Inflammatory macrophage treated with lipopolysaccharide for 4 hours (primary cell): ENCODE measurements at places on chromosomes 7 and 10.

- no peak for DNase-seq
Observed at GRCh38 chr10:128429835-128430513, 303.8 kb upstream of the MKI67 start.

DNA sequence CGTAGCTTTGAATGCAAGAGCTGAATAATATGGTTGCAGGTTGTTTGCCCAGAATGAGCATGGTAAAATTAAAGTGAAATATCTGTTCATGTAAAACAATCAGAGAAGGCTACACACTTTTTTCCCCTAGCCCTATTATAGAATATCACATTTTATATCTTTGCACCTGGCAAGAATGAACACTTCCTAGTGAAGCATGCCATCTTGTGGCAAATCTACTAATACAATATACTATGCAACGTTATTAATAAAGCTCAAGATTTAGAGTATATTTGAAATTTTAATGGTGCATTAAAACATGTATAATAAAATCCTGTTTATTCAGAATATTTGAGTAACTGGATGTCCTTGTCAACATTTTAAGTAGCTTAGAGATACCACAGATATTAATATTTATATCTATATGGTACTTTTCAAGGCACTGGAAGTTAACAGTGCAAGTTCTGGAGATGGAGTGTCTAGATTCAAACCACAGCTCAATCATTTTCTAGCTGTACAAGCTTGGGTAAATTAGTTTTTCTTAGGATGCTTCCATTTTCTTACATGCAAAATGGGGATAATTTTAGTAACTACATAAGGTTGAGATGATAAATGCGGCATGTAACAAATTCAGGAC lies 643.1 kb upstream of the SEMA3D start:
- no peak for DNase-seq

DNA sequence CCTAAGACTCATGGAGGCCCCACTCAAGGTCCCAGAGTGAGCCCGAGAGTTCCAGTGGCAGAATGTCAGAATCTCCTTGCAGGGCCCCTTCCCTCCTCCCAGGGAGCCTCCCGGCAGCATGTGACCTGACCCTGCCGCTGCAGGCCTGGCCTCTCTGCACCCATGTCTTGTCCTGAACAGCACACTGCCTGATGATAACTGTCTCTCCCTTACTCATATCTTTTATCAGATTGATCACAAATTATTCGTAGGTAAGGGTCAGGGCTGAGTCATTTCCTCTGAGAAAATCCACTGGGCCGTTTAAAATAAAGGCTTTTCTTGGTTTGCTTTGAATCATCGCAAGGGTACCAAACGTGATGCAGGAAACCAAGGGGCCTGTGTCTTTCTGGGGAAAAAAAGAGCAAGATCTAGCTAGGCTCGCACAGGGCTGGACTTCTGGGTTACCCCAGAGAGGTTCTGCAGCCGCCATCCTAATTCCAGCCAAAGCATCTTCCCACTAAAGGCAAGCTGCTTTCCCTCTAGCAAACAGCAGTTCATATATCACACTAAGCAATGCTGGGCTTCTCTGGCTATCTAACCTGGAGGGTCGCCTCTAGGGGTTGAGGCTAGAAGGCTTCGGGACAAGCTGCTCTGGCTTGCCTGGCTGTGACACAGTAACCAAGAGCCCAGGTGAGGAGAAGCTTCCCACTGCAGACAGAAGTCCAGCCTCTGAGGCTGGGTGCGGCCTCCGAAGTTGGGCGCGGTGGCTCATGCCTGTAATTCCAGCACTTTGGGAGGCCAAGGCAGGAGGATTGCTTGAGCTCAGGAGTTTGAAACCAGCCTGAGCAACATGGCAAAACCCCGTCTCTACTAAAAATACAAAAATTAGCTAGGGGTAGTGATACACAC lies 104.9 kb downstream of the SPDYE5 start:
- DNase-seq: no peak

GRCh38 chr10:42646687-42647640 lies 8.6 kb upstream of the ZNF33B start:
- no peak for DNase-seq

- DNase-seq: peak; percentile 1
Observed at GRCh38 chr10:128274938-128275337, 148.7 kb upstream of the MKI67 start.

DNA sequence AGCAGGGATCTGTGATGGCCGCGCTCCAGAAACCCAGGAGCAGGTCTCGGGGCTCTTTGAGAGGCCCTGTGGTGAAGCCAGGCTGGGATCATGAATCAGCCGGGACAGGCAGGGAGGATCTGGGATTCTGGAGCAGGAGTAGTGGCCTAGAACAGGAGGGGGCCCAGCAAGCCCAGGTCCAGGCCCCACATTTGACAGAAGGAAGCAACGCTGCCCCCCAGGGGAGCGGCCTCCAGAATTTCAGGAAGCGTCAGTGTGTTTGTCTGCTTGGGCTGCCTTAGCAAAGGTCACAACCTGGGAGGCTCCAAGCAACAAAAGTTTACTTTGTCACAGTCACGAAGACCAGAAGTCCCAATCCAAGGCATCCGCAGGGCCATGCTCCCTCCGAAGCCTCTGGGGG lies 36.8 kb downstream of the CLRN3 start:
- no peak for DNase-seq

DNA sequence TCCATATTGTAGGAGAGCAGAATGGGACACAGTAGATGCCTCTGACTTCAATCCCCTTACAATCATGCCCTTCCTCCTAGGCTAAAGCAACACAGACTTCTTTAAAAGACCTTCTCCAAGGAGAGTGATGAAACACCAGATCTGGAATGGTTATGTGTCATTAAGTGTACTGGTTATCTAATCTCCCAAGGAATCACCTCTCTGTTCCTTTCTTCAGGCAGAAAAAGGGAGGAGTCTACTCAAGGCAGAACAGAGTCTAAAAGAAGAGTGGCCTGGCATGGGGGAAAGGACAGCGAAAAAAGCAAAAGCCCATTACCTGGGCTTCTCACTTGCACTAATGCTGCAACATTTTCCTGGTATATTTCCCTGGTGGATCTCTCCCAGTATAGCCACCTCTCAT lies 2.9 kb downstream of the ELMO1 start:
- DNase-seq: peak; percentile 38

DNA sequence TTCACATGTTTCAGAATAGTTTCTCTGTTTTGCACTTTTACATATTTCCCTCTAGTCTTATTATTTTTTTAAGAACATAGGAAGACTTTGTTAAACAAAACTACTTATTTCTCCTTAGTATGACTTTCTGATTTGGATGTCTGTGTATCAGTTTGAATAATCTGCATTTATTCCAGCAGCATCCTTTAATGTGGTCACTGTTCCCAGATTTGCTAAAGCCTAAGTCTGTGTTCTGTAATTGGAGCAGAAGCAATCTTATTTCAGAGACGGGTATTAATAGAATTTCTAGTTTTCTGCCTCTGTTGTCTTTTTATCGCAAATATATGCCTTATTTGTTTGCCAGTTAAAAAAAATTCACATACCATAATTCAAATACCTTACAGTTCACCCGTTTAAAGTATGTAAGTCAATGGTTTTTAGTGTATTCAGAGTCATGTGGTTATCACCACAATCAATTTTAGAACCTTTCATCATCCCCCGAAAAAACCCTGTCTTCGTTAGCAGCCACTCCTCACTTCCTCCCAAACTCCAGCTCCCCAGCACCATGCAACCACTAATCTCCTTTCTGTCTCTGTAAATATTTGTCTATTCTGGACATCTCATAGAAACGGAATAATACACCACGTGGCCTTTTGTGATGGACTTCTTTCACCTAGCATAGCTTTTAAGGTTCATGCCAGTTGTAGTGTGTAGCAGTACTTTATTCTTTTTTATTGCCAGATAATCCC lies 58.7 kb downstream of the INPP5F start:
- peak; percentile 79 for DNase-seq

DNA sequence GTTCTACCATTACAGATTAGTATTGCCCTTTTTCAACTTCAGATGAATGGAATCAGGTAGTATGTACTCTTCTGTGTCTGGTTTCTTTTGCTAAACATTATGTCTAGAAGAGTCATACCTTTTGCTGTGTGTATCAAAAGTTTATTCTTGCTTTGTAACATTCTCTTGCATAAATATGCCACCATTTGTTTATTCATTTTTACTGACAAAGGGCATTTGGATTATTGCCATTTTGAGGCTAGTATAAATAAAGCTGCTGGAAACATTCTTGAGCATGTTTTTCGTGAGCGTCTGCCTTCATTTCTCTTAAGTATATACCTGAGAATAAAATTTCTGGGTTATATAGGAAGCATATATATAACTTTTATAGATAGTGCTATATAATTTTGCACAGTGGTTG lies 121.7 kb upstream of the CSTF2T start:
- no peak for DNase-seq

GRCh38 chr7:832167-832967 lies at the start of gene SUN1:
Gene SUN1, plus strand, starts transcription at chr7:832476. Its CDS starts 49 bp downstream, at chr7:832525.
- DNase-seq: no peak

GRCh38 chr10:131872827-131873375 lies 27.9 kb upstream of the PPP2R2D start:
- DNase-seq: no peak

- no peak for DNase-seq
Observed at GRCh38 chr10:70163448-70163847, 6.9 kb downstream of the SAR1A start.

- DNase-seq: no peak
Observed at GRCh38 chr7:66683770-66684123, 55.1 kb downstream of the KCTD7 start.

DNA sequence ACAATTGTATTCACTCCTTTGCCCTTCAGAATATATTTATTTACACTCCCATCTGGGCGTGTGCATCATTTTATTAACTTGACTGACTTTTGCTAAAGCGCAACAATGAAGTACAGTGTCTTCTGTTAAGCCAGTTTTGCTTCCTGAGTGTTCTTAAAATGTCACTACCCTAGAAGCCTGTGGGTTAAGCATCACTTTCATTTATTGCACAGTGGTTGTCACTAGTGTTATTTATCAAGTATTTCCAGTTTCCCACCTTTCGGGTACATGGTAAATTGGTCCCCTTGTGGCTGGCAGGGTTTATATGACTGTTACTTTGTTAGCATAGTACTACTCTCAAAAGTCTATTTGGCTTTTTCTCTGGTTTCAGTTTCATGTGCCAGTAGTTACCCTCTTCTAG lies 3.3 kb downstream of the HILPDA start:
- no peak for DNase-seq

- DNase-seq: no peak
Observed at GRCh38 chr7:157427811-157428553, 91.2 kb downstream of the DNAJB6 start.

DNA sequence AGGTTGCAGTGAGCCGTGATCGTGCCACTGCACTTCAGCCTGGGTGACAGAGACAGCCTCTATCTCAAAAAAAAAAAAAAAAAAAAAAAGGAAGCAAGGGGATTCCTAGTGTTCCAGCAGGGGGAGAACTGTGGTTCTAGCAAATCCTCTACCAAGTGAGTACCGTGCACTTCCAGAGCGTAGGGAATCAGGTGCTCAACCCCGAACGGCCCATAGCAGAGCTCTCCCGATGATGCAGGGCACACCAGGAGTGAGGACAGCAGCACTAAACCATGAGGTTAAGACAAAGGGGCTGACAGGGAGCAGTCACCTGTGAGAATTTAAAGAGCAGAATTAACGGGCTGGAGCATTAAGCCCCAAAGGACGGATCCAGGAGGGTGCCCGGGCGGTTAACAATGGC lies 173.6 kb downstream of the PTPRN2 start:
- DNase-seq: no peak

- DNase-seq: no peak
Observed at GRCh38 chr10:81031774-81032173, 494.1 kb downstream of the SH2D4B start.

DNA sequence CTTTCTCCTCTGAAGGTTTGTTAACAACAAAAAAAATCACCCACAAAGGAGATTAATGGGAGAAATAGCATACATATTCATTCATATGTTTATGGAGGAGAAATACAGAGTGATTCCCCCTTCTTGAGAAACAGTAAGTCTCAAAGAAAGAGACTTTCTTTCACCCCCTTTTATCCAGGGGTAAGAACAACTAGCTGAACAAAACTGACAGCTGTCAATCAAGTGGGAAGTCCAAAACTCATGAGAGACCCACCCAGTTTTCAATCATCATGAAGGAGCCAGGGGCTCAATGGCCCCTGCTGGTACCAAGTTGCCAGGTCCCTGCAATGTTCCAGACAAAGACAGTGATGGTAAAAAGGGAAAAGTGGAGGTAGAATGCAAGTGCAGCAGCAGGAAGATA lies 1.9 kb upstream of the CYP3A43 start:
- no peak for DNase-seq

DNA sequence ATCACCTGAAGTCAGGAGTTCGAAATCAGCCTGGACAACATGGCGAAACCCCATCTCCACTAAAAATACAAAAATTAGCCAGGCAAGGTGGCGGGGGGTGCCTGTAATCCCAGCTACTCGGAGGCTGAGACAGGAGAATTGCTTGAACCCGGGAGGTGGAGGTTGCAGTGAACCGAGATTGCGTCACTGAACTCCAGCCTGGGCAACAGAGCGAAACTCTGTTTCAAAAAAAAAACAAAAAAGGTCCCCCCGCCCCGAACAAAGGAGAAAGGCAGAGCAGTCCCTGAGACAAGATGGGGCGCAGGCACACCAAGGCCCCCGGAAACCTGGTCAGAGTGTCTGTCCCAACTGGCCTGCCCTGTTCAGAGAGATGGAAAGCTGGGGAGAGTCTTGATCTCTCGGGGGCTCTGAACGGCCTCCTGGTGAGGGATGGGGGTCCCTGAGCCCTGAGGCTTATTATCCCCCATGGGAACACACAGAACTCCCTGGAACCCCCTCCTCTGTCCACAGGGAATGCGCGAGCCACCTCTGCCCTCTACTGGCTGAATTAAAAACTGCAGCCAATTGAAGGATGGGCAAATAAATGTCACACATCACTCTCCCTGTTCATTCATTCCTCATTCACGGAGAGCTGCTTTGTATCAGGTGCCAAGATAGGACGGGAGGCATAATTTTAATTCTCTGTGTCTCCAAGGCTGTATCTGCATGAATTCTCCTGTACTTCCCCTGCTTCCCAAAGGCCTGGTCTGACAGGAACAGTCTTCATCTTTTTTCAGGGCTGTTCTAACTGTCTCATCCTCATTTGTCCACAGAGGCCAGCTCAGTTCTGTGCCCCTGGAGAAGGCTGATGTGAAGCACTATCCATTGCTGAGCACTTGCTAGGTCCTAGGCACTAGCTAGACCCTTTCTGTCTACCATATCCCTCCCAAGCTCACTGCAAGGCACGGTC lies 28.9 kb downstream of the MAT1A start:
- peak; percentile 30 for DNase-seq

GRCh38 chr10:75978213-75978612 lies 546.8 kb downstream of the LRMDA start:
- no peak for DNase-seq

- DNase-seq: no peak
Observed at GRCh38 chr10:124433461-124433860, 14.7 kb upstream of the OAT start.

GRCh38 chr10:91520661-91521060 lies 110.5 kb downstream of the HECTD2 start:
- peak; percentile 35 for DNase-seq

- peak; percentile 56 for DNase-seq
Observed at GRCh38 chr10:17905491-17905890, 46.2 kb upstream of the SLC39A12 start.

- peak; percentile 70 for DNase-seq
Observed at GRCh38 chr7:1961701-1962276, 271.0 kb downstream of the MAD1L1 start.
